ENCODE measurements at places on chromosomes 13 and 19.

DNA sequence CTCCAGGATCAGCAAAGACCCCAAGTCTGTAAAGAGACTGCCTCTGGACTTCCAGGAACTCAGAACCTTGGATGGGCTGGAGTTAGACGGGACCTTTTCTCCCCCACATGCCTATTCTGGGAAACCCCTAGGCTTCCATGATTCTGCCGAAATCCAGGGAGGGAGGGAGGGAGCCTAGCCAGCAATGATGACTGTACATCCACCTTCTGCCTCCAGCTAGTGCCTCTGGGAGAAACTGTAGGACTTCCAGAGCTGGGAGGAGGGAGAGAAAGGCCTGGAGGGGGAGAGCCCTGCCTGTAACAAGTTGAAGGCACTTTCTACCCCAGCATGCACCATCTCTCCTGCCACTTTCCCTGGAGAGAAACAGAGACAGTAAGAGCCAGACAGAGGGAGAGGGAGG, 6.0 kb upstream of the HAS1 start:
- no peak for DNase-seq

GRCh38 chr13:25420161-25420560, 48.4 kb downstream of the ATP8A2 start:
- no peak for DNase-seq

GRCh38 chr19:1911995-1912394, 6.8 kb downstream of the ADAT3 start:
- peak; percentile 72 for DNase-seq

DNA sequence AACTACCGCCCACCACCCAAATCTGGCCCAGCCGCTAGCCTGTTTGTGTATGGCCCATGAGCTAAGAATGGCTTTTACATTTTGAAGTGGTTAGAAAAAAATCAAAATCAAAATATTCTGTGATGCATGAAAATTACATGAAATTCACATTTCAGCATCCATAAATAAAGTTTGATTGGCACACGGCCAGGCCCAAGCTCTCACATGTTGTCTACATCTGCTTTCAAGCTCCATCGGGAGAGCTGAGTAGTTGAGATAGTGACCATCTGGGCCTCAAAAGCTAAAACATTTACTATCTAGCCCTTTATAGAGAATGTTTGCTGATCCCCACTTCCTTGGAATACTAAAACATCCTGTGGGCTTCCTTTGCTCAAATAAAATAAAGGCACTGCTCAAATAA, 14.5 kb downstream of the RFX2 start:
- no peak for DNase-seq

DNA sequence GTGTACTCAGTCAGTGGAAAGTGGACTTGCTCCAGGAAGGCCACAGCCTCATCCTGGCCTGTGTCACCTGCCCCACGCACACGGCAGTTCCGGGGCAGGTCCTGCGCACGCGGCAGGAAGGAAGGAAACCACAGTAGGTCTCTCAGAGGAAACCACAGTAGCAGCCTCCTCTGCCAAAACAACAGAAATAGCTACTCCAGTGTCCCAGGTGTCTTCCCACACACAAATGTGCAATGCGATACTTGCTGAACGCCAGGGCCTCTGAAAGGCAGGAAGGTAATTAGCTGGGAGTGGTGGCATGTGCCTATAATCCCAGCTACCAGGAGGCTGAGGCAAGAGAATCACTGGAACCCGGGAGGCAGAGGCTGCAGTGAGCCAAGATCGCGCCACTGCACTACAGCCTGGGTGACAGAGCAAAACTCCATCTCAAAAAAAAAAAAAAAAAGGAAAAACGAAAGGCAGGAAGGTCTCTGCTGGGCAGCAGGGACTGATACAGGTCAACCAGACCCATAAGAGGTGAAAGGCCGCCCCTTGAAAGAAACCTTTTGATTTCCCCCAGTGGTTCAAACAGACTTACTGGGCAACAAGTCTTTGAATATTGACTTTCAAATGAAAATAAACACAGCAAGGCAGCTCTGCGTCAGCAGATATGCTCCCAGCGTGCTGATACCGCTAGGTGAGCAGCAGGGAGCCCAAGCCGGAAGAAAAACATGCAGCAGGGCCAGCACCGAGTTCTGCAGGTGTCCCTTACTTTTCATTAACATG, 49.5 kb downstream of the CRYL1 start:
- DNase-seq, result no peak

DNA sequence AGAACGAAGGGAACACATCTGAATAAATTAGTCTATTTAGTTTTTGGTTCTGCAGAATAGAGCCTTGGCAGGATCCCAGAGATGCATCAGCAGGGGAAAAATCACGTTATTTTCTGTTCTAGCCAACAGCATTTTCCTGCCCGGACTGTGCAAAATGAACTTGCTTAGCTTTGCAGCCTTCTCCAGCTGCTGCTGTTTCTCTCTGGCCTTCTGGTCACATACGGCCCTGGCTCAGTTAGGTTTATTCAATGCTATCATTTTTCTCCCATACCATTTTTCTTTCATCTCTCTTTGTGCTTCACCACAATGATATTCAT, 110.4 kb upstream of the KL start:
- no peak for DNase-seq

DNA sequence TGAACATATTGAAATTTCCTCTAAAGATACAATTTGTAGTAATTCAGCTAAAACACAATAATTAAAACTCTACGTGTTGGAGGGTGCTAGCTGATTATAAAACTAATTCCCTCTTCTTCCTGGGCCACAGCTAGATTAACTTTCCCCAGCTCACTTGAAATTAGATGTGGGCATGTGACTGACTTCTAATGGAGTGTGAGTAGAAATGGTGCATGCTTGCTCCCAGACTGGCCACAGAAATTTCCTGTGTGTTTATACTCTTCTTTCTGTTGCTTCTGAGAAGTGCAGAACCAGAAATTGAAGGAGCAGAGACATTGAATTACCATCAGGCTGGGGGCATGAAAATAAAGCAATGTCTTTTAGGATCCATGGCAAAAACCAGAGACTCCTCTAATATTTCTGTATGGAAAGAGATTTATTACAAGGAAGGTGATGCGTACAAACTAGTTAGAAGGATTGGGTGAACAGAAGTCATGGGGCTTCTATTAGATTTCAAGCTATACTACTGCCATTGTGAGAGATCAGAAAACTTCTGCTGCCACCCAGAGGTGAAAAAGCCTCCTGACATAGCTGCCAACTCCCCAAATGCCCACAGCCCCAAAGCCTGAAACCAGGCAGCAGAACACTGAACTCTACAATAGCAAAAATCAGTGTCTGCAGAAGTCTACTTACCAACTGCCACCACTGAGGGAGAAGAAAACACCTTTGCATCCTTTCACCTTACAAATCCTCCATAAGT, 379.2 kb upstream of the MIR17HG start:
- DNase-seq, result no peak

DNA sequence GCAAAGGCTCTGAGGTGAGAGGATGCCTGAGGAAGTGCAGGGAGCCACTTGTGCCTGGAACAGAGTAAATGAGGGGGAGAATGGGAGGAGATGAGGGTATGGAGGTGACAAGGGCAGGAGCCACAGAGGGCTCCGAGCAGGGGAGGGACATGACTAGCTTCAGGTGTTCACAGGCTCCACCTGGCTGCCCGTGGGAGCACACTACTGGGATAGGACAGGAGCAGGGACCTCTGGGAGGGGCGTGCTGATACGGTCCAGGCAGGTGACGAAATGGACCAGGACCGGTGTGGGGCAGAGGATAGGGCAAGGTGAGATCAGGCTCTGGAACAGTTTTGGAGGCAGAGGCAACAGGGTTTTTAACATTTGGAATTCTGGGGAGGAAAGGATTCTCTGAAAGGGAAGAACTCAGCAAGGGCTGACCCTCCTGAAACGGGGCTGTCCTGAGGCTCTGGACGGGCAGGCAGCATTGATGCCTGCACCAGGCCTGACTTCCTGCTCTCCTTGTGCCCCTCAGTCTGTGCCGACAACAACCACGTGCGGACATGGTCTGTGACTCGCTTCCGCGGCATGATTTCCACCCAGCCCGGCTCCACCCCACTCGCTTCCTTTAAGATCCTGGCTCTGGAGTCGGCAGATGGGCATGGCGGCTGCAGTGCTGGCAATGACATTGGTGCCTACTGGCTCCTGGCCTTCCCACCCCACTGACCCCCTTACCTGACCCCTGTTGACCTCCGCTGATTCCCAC, 11.6 kb downstream of the SHKBP1 start:
- DNase-seq, result no peak

DNA sequence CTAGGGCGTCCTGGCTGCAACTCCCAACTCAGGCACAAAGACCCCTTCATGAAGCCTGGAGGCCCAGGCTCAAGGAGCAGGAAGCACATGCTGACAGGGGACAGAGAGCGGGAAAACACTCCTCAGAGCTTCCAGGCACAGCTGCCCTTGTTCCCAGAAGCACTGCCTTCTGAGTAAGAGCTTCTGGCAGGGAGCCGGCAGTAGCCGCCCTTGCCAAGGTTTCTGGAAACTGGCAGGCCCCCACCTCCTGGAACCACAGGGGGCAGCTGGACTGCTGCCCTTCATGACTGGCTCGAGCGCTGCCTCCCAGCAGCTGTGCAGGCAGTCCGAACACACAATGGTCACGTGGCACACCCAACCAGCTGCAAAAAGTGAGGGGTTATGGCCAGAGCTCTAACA, 33.6 kb upstream of the EPHX3 start:
- DNase-seq, result peak; percentile 30

- DNase-seq, result no peak
These were observed 9.0 kb upstream of the JUND start for GRCh38 chr19:18290302-18291018.

GRCh38 chr19:34178274-34178610, 5.9 kb downstream of the LSM14A start:
- DNase-seq, result no peak

GRCh38 chr19:31504221-31504620, 155.0 kb upstream of the TSHZ3 start:
- no peak for DNase-seq

DNA sequence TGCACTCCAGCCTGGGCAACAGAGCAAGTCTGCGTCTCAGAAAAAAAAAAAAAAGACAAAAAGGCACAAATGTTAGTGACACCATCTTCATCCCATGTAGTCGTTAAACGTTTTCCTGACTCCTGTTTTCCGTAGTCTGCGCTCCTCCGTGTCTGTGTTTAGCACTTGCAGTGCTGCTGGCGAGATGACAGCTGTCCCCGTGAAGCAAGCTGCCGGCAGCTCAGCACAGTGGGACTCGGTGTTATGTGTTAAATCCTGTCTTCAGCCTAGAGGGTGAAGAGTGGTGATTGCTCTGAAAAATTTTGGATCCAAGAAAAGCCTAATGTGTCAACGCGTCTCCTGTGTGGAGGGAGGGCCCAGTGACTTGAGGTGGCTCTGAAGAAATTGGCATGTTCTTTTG, 18.4 kb downstream of the UBXN6 start:
- no peak for DNase-seq

- DNase-seq, result no peak
These were observed 942.4 kb upstream of the PCDH20 start for GRCh38 chr13:62357887-62358645.

DNA sequence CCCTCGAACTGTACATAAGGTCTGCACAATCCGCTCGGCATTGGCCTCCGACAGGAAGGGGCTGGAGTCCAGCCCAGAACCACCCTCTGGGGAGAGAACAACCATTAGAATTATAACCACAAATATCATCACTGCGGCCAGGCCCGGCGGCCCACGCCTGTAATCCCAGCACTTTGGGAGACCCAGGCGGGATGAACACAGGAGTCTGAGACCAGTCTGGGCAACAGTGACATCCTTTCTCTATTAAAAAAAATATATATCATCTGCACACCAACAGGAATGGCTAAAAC, 11.4 kb downstream of the COQ8B start:
- no peak for DNase-seq

GRCh38 chr19:4861147-4861546, 6.3 kb downstream of the PLIN3 start:
- DNase-seq, result peak; percentile 91

- DNase-seq, result no peak
These were observed 51.5 kb downstream of the INSR start for GRCh38 chr19:7242601-7243258.

DNA sequence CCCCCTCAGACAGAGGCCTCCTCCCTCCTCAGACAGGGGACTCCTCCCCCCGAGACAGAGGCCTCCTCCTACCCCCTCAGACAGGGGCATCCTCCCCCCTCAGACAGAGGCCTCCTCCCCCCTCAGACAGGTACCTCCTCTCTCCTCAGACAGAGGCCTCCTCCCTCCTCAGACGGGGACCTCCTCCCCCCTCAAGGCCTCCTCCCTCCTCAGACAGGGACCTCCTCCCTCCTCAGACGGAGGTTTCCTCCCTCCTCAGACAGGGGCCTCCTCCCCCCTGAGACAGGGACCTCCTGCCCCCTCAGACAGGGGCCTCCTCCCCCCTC, 13.9 kb downstream of the C3 start:
- DNase-seq, result no peak

- DNase-seq, result no peak
These were observed 17.4 kb downstream of the RUBCNL start for GRCh38 chr13:46369506-46370277.

GRCh38 chr19:12938779-12939601, 581 bp downstream of the CALR start:
- peak; percentile 70 for DNase-seq

- peak; percentile 39 for DNase-seq
These were observed 7.7 kb downstream of the KDM4B start for GRCh38 chr19:4976401-4977298.

- DNase-seq, result no peak
These were observed 2.2 kb downstream of the CAPS start for GRCh38 chr19:5916181-5916708.

DNA sequence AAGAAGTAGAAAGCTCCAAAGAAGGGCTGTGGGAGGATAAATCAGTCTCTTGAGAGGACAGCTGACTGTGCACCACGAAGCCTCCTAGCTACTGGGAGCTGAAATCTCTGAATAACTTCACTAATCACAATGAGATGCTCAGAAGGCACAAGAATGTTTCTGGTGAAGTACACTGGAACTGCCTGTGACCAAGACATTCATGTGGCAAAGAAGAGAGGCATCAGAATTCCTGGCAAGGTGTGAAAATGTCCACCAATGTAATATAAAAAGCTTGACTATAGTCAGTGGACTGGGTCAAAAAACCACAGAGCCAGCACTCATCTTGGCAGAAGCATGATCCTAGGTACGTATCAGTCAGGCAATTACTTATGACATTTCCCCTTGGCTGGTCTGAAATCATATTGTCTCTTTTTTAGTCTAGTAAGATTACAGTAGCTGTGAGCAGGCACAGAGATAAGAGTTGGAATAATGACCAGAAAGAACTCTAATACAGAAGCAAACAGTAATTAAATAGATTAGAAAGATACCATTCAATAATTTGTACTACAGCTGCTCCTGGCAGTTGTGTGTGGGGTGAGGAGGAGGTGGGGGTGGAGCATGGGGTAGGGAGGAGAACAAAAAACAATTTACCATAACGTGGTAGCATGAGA, 434.7 kb downstream of the DIAPH3 start:
- no peak for DNase-seq

GRCh38 chr13:104837756-104838155, 1697.7 kb downstream of the EFNB2 start:
- no peak for DNase-seq

GRCh38 chr19:49669516-49669915, 3.8 kb downstream of the BCL2L12 start:
- no peak for DNase-seq

Measured in Peyer's patch (tissue), 4 donors.